ENCODE measurements at places on chromosomes 5 and 9. TPM values are rescaled to one million over a fixed set of nuclear protein-coding genes. Genes with fewer than 3 reads are reported as not detected.

DNA sequence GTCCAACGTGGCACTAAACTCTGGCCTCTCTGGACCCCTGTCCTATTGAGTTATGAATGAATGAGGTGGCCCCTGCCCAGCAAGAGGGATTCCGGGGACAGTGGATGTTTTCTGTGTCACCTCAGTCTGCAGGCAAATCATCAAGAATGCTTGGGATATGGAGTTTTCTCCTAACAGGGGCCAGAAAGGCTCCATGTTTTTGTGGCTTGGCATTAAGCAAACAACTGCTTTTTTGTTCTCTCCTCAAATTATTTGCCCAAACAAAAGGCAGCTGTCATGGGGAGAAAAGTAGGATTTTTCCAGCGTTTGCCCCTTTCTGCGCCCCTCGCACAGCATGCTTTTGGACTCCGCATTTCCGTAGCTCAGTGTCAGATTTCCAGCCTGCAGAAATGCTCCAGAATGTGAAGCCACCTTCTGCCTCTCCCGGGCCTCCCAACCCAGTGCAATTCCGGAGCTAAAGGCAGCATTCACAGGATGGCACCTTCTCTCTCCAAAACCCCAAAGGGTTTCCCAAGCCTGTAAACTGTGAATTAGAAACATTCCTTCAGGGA lies 553.3 kb downstream of the CCDC171 start:
- no peak for DNase-seq

- DNase-seq = no peak
Measured at GRCh38 chr5:33852837-33853236, 39.0 kb downstream of the ADAMTS12 start.

GRCh38 chr5:39137819-39138451 lies 63.7 kb upstream of the RICTOR start:
- DNase-seq = no peak

GRCh38 chr9:104750185-104750767 lies 2.8 kb downstream of the NIPSNAP3A start:
- DNase-seq = no peak

GRCh38 chr9:130445268-130445983 lies 665 bp downstream of the ASS1 start:
- no peak for DNase-seq

DNA sequence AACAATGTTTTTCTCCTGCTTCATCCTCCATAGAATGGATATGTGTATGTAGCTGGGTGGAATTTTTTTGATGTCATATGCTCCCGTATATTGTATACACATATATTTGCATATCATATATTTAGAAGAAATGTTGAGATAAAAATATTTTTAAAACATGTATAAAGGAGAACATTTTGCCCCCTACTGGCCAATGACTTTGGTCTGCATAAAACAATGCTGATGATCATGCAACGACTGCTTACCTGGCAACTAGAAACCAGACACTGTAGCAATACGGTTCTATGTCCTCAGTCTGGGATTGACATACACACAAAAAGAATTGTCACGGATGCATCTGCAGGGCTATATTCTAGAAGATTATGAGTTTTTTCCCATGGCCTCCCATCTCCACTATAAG lies 503.6 kb downstream of the ELAVL2 start:
- no peak for DNase-seq

GRCh38 chr5:107658528-107658927 lies 12.2 kb downstream of the EFNA5 start:
- DNase-seq = no peak

DNA sequence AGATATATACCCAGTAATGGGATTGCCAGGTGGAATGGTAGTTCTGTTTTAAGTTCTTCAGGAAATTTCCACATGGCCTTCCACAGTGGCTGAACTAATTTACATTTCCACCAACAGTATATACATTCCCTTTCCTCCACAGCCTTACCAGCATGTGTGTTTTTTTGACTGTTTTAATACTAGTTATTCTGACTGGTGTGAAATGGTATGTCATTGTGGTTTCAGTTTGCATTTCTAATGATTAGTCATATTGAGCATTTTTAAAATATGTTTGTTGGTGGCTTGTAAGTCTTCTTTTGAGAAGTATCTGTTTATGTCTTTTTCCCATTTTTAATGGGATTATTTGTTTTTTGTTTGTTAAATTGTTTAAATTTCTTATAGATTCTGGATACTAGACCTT lies 208.9 kb downstream of the CFAP90 start:
- no peak for DNase-seq

TMEM174 gene
- 0.07 TPM for total RNA-seq

POMT1 gene
- total RNA-seq = 28.5 TPM

NRG2 gene
- 0.46 TPM for total RNA-seq

Measured in pulmonary artery endothelial cell (primary cell).